Frontal cortex (tissue), 4 donors: ENCODE measurements at places on chromosomes 16 and 17. TPM values are rescaled to one million over a fixed set of nuclear protein-coding genes. Genes with fewer than 3 reads are reported as not detected.
A peak's percentile ranks its signal among the peaks of the same experiment; 100 is the strongest.

DNA sequence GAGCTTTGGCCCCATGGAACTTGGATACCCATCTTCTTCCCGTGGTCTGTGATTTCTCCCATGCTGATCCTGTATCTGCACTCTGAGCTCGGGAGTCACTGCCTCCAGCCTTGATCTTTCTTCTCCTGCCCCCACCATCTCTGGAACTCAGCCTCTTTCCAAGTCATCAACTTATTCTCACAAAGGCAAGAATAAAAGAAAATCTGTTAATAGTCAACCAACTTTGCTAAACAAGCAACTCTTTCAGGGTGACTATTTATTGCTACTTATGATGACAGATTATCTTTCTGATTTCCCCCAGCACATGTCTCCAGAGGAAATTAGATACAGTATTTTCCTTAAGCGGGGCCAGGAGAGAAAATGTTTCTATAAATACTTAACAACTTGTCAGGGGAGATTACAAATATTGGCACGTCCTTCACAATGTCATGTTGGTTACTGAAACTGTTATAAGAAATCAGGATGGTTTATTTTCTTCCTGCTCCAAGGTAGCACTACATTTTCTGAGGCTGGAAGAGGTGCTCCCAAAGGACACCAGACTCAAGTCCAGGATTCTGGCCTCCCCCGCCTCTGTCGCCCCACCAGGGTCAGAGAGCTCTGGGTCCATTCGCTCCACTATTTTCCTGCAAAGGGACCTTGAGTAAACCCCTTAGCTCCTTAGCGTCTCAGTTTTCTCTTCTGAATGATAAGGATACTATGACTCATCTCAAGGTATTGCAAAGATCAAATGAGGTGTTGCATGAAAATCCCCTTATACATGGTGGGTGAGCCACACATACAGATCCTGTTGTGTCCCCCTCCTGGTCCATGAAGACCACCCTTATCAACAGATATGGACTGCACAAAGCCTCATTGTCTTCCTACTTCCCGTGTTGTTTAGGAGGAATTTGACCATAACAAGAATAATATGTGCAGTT lies 205.2 kb upstream of the WSCD1 start:
- DNase-seq: no peak

GRCh38 chr17:76053246-76054111 lies 18.8 kb downstream of the SRP68 start:
- DNase-seq: no peak

DNA sequence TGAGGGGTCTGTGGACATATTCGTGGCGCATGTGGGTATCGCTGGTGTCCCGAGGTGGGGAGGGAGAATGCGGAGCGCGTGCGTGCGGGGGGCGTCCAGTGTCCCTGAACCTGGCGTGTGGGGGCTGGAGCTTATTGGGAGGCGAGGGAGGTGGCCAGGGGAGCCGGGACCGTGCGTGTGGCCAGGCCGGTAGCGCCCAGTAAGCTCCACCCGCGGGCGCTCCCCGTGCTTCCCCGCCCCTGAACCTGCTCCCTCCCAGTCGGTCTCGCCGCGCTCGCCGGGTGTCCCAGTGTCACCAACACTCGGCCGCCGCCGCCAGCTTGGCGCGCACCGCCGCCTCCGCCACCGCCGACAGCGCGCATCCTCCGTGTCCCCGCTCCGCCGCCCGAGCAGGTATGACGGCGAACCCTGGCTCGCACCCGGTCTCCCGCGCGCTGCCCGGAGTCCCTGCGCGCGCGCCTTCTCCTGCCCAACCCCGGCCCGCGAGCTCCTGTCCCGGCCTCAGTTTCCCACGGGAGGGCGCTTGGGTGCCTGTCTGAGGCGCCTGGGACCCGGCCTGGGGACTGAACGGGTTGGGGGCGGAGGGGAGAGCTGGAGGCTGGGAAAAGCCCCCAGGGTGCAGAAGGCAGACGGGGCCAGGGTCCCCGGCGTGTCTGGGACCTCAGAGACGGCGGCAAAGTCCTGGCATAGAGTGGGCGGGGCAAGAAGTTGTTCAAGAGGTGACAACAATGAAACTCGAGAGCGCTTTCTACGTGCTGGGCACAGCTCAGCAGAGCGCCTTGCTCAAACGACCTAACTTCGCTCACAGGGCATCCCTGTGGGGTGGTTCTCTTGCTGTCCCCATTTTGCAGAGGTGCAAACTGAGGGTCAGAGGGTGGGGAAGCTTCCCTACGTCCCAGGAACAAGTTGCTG lies at the start of gene SCNN1B:
Gene SCNN1B (plus strand): TSS at position 258 of the 912 bp plus-strand sequence. CDS start 46,298 bp downstream, outside the sequence.
- no peak for DNase-seq

GRCh38 chr17:31364012-31364411 lies 27.5 kb upstream of the RAB11FIP4 start:
- DNase-seq: no peak

Gene USP32
- total RNA-seq: 91.7 TPM

DNA sequence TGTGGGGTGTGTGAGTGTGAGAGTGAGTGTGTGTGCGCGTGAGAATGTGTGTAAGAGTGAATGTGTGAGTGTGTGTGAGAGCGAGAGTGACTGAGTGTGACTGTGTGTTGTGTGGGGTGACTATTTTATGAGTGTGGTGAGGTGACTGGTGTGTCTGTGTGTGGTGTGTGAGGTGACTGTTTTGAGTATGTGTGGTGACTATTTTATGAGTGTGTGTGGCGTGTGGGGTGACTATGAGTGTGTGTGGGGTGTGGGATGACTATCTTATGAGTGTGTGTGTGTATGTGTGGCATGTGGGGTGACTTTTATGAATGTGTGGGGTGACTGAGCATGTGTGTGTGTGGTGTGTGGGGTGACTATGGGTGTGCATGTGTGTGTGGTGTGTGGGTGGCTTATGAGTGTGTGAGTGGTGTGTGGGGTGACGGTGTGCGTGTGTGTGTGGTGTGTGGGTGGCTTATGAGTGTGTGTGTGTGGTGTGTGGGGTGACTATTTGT lies 152.9 kb upstream of the PLCG2 start:
- DNase-seq: no peak

- DNase-seq: peak; percentile 65
Measured at GRCh38 chr17:79042421-79043190, 18.6 kb downstream of the C1QTNF1 start.

GRCh38 chr17:48527547-48527932 lies 3.3 kb downstream of the HOXB1 start:
- no peak for DNase-seq

DNA sequence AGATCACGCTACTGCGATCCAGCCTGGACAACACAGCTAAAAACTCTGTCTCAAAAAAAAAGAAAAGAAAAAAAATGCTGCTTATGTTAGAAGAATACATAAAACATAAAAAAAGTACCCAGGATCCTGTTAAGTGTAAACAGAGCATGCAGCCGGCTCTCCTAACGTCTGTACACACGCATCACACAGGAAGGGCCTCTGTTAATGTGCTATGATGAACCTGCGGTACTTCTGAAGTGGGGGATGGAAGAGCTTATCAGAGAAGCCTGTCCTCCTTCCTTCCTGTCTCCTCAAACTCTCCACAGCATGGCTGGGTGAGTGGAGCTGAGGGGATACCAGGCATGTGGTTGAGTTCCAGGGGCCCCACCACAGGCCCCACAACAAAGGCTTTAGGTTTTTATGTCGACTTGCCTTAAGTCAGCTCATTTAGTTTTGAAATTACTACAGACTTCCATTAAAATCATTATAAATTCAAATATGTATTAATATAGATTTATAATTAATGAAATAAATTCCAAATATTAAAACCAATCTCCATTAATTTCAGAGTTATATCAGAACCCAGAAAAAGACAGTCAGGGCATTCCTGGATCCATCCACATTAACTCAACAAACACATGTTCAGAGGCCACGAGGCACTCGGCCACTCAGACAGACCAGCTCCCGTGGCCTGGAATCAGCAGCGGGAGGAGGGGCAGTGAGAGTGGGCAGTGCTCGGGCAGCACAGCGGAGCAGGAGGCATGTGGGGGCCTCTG lies 11.7 kb downstream of the CCDC57 start:
- DNase-seq: no peak

GRCh38 chr17:70137451-70138230 lies 31.7 kb upstream of the KCNJ2 start:
- DNase-seq: peak; percentile 28

- DNase-seq: no peak
Measured at GRCh38 chr17:49452661-49453060, 38.0 kb upstream of the PHB1 start.

DNA sequence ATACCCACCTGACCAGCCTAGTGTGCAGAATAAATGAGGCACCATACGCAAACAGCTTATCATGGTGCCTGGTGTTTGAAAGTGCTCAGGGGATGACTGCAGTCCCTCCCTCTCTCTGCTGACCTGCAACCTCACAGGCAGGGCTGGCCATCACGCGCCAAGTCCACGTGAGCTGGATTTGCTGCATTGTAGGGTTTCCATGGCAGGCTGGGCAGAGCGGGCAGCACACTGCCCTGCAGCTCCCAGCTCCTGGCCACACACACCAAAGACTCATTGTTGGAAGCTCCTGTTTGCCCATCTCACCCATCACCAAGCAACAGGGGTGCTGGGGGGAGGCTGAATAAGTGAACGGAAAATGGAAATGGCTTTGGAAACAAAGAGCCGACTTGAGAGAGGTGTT lies 81.8 kb downstream of the IRX3 start:
- peak; percentile 31 for DNase-seq

- no peak for DNase-seq
Measured at GRCh38 chr17:34764716-34765115, 185.3 kb downstream of the TMEM132E start.

Gene FAHD1
- total RNA-seq: 64.0 TPM

Gene GGNBP2
- 67.7 TPM for total RNA-seq

DNA sequence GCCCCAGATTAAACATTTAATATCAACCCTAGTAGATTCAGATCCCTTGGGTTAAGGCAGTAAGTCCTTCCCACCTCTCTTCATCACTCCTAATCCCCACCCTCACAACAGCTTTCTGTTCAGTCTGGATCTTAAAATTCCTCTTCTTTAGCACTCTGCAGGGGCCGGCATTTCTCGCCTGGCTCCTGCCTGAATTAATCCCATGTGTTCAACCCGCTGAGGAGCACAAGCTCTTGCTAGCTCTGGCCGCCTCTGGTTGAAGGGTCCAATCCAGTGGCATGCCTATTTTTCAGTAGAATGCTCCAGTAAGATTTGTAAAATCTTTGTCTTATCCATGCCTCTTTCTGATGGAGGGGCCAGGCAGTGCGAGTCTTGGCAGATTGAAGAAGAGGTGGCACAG lies 59.2 kb downstream of the CYB5B start:
- DNase-seq: no peak

Gene SNTB2
- 12.2 TPM for total RNA-seq

DNA sequence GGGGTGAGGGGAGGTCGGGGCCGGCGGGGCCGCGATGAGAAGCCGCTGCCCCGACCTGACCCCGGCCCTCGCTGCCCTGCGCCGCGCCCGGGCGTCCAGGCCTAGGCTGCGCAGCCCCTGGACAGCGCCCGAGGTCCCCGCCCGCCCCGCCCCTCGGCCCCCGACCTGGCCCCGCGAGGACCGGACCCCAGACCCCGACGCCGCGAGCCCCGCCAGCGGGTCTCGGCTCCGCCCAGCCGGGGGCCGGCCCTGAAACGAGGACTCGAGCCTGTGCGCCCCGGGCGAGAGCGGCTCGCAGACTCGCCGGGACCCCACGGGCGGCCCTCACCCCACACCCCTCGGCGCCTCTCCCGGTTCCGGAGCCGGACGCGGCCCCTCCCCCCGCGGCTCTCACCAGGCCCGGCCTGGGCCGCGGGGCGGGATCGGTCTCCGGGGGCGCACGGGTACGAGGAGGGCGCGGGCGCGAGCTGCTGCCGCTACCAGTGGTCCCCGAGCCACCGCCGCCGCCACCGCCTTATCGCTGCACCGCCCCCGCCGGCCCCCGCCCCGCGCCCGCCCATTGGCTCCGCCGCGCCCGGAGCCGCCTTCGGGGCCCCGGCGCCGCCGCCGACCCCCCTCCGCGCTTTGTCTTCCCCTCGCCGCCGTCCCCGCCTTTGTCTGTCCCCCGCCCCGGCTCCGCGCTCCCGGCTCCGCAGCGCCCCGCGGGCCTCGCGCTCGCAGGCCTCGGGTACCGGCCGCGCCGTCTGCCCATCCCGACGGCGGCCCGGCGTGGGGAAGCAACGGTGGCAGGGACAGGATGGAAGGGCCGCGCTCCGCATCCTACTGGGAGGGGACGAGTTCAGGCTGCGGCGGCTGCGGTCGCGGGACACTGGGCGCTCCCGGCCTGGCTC lies at the start of gene LIMD2:
Gene LIMD2 (minus strand): TSS at position 488 of the 890 bp plus-strand sequence. CDS start 827 bp downstream, outside the sequence.
- peak; percentile 79 for DNase-seq

DNA sequence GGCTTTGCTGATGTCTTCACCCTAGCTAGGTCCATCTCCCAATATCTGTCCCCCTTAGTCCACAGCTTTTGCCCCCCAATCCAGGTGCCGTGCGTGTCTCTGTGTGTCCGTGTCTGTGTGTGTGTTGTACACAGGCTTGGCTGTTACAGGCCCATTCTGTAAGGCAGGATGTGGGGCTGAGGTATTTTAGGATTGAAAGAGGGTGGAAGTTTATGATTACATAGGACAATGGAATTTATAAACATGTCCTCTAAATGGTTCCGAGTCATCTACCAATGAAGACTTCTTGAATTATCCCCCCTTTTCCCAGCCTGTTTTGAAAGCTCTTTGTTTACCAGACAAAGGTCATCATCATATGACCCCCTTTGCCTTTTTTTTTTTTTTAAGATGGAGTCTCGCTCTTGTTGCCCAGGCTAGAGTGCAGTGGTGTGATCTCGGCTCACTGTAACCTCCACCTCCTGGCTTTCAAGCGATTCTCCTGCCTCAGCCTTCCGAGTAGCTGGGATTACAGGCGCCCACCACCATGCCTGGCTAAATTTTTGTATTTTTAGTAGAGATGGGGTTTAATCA lies 21.9 kb downstream of the ACE start:
- DNase-seq: no peak

GRCh38 chr17:66643815-66644710 lies 190.9 kb upstream of the CACNG5 start:
- no peak for DNase-seq
